Retina (tissue), 1 donor: ENCODE measurements at places on chromosomes 6 and 20.

GRCh38 chr6:160534050-160534696 lies 129.9 kb downstream of the LPA start:
- DNase-seq = peak; percentile 76

DNA sequence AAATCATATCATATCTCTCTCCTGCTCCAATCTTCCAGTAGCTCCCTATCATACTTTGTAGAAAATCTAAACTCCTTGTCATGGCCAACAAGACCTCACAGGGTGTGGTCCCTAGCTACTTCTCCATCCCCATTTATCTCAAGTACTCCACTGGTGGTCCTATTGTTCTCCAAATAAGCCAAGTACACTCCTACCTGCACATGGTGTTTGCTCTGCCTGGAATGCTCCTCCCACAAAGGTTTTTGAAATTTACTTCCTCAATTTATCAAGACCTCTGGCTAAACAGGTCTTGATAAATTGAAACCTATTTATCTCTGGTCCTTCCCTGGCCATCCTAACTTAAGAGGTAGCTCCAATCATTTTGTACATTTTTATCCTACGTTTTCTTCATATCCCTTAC lies 12.1 kb downstream of the TMX4 start:
- no peak for DNase-seq

- no peak for DNase-seq
These were observed 279.7 kb downstream of the RNGTT start for GRCh38 chr6:88683734-88684133.

DNA sequence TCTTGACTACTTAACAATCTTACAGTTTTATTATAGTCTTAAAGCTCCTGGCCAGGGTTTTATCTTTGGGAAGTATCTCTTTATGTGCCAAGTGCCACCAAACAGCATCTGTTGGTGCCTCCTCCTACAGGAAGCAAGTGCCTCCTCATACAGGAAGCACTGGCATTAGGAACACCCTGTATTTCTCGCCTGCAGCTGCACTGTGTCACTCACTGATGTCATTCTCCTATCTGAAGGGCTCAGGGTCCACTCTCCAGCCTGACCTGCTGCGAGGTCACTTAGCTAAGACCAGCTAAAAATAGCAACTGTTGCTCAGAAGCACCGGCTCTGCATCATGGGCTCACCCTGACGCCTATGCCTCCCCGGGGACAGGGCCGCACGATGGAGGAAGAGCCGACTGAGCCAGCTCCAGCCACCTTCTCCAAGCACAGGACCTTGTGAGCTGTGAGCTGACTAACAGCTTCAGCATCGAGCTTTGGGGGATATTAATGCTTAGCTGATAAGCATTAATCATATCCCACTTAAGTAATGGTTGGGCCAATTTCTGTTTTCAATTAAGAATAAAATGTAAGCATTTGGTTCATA lies 66.3 kb upstream of the CD93 start:
- DNase-seq = no peak

- DNase-seq = no peak
These were observed 68.5 kb downstream of the FYN start for GRCh38 chr6:111804627-111805235.

DNA sequence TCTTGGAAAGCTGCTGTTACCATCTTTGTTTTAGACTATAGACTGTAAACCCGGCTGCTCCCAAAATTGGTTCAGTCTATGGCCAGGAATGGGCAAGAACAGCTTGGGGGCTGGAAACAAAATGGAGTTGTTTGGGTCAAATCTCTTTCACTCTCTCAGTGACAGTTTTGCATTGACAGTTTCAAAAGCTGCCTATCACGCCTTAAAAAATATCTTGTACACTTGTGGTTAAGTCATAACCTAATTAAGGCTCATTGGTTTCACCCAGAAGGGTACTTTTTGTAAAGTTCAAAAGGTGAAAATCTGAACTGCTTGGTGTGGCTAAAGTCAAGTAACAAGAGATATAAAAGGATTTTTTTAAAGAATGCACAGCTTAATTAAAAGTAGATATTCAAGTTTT lies 76.1 kb upstream of the PRL start:
- DNase-seq = no peak

DNA sequence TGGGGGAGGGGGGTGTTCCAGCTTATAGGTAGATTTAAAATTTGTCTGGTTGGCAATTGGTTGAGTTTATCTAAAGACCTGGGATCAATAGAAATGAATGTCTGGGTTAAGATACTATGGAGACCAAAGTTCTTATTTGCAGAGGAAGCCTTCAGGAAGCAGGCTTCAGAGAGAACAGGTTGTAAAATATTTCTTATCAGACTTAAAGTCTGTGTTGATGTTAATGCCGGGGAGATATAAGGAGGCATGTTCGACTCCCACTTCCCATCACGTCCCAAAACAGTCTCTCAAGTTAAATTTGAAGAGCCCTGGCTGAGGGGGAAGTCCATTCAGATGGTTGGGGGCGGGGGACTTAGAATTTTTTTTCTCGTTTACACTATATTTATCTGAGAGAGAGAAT lies 12.3 kb upstream of the BLCAP start:
- no peak for DNase-seq

GRCh38 chr6:38182426-38182825 lies 362.9 kb downstream of the ZFAND3 start:
- DNase-seq = no peak

GRCh38 chr6:130252527-130253237 lies 29.9 kb upstream of the SAMD3 start:
- DNase-seq = no peak

DNA sequence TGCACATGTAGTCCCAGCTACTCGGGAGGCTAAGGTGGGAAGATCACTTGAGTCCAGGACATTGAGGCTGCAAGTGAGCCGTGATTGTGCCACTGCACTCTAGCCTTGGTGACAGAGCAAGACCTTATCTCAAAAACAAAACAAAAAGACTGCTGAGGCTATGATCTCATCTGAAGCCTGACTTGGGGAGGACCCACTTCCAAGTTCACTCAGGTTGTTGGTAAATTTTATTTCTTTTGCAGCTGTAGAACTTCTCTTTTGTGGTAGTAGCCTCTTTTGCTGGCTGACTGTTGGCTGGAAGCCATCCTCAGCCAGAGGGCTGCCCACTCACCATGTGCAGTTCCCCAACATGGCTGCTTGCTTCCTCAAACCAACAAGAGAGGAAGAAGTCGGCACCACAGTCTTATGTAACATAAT lies 36.8 kb upstream of the ME1 start:
- DNase-seq = no peak

GRCh38 chr6:152746172-152746553 lies 4.4 kb upstream of the VIP start:
- DNase-seq = no peak

DNA sequence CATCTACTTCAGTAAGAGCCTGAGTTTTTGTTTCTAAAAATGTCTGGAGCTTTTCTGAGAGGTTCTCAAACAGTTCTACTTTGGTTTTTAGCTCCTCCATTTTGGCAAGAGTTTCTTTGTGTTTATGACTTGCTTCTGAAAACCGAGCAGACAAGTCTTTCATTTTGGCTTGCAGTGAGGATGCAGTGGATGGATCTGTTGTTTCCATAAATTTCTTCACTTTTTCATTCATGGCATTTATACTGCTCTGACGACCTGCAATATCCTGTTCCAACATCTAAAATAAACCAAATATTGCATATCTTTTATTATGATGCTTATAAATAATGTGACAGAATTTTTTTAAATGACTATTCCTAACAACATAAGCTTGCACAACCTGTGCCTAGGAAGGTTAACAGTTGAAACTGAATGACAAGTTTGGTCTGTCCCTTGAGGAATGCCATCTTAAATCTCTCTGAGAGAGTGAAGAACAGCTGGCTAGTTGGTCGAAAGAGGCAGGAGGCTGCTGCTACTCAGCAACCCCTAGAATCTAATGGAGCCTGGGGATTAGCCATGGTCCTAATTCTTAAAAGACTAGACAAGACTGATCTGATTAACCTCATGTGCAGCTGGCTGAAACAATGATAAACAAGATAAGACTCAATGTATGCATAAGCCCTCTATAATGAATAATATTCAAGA lies 69.8 kb downstream of the DST start:
- DNase-seq = no peak

- no peak for DNase-seq
These were observed 5.6 kb upstream of the BTBD3 start for GRCh38 chr20:11912013-11912658.

GRCh38 chr6:79077715-79078074 lies 359 bp downstream of the PHIP start:
- no peak for DNase-seq

DNA sequence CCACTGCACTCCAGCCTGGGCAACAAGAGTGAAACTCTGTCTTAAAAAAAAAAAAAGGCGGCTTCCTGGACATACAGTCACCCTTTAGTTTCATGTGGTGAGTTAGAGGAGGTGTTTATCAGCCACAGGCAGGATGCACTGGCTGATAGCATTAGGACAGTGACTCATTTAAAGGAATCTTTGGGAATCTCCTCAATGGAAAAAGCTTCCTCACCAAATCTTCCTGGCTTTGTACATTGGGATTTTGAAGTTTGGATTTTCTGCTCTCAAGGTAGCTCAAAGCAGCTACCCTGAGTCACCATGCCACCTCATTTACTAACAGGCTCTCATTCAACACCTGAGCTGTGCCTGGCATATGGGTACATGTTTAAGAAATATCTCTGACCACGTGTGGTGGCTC lies 20.2 kb downstream of the PRPH2 start:
- no peak for DNase-seq

DNA sequence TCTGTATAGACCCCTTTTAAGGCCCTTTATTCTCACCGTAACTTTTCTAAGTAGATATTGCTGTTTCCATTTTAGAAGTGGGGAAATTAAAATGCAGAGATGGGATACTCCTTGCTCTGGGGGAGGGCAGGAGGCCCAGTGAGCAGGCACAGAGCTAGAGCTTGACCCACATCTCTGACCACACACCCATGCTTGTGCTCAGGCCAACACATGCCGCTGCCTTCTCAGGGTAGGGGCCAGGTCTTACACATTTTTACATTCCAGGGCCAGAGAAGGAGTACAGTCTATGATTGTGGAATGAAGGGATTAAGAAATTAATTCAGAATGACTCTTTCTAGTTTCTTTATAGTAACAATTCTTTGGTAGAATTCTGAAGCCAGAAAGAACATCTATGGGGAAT lies 104.8 kb downstream of the SOBP start:
- DNase-seq = no peak

DNA sequence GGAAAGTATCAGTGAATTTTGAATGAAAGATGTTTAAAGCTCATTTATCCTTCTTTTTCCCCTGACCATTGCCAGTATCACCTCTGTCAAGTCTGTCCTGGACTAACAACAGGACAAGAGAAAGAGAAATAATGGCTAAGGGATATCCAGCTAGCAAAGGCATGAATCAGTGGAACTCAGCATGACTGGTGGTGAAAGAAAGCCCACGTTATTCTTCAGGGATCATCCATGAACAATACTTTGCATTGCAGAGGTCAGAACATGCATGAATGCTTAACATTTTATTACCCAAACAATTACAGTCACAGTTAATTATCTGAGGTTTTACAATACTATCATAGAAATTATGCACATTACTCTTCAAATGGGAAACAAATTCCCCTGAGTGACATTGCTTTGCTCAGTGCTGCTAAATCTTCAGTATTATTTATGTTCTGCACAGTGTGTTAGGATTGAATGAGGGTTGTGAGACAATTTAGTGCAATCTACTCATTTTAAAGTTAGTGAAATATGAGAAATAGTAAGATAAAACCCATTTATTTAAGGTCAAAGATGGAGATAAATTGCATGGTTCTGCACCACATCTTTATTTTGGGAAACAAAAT lies 350.7 kb downstream of the KHDRBS2 start:
- DNase-seq = peak; percentile 4

DNA sequence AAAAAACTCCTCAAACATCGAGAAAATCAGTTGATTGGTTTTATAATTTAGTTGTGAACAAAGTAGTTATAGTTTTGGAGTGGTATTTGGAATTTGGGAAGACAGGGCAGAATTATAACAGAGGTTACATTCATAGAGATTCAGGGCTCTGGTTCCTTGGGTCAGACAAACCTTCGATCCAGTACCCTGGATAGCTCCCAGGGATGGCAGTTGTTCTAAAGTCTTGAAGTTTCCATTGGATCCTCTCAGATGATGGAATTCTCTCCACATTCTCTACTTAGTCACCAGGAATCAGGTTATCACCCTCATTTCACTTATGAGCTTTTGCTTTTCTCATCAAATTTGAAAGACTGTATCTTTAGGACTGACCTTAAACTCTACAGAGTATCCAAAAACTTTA lies 285.1 kb downstream of the CENPW start:
- DNase-seq = no peak

DNA sequence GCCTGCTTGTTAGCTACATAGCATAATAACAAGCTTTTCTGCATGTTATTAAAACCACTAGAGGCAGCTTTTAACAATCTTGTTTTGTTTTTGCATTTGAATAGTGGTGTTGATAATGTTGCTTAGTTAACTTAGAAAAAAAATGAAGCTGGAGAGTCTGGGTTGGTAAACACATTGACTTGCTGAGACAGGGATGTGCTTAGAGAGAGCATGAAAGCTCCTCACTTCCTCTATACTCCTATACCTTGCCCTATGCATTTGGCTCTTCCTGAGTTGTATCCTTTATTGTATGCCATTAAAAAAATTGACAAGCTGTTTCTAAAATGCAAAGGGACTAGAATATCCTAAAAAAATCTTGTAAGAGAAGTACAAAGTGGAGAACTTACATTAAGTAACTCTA lies 13.6 kb downstream of the FAM83B start:
- DNase-seq = no peak

DNA sequence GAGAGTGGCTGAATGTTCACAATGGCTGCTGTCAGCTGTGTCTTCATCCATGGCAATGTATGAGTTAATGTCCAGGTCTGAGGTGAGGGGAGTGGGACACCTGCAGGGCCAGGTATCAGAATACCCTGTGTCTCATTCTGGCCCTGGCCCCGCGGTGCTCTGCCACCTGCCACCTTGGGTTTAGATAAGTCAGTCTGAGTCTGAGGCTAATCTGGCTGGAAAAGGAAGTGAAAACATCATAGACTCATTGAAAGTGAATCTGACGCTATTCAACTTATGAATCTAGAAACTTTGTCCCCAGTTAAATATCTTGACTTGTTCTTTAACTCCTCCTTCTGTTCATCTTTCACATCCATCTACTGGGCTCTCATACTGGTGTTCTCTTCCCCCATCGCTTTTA lies 267.1 kb upstream of the JAG1 start:
- no peak for DNase-seq

DNA sequence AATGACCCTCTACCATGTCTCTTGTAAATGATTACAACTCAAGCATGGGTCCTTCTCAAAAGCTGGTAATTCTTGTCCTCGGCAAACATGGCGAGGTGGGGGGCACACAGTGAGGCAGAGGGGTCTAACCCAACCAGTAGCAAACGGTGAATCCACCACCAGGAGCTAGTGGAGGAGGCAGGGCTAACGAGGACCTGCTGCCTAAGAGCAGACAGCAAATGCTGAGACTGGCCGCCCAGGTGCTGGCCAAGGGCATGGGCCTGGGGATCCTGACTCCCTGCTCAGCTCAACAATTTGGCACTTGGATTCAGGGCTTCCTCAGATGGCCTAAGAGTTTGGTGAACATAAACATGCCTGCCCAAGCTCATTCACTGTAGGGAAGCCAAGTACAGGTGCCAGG lies 18.4 kb downstream of the PCIF1 start:
- DNase-seq = no peak
